Stimulated activated CD8-positive, alpha-beta memory T cell treated with anti-CD3 and anti-CD28 coated beads, Interleukin-4, amount 100 ng/mL, for 1 hour (primary cell): ENCODE measurements at places on chromosomes 3 and 15.

- peak; percentile 43 for DNase-seq
Measured at GRCh38 chr15:28123408-28124023, 24.4 kb upstream of the OCA2 start.

- no peak for DNase-seq
Measured at GRCh38 chr3:71203727-71204488, 379.6 kb downstream of the FOXP1 start.

DNA sequence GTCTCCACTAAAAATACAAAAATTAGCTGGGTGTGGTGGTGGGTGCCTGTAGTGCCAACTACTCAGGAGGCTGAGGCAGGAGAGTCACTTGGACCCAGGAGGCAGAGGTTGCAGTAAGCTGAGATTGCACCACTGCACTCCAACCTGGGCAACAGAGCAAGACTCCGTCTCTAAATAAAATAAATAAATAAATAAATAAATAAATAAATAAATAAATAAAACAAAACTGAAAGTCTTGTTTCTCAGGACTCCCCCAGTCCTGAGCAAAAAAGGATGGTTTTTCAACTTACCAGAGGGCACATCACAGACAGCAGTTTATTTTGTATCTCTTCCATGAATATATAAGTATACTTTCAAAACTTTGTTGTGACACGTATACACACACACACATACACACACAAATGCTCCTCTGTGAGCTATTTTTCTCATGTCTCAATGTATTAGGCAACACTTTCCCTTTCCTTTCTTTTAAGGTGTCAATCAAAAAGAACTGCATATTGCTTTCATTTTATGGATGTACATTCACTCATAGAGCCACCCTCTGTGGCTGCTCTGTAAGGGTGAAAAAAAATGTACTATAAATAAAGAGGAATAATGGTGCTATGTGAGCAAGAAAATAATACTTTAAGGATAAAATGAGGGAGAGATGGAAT lies 54.8 kb upstream of the MITF start:
- DNase-seq: no peak

GRCh38 chr15:88708655-88709054 lies 69.8 kb downstream of the ISG20 start:
- no peak for DNase-seq

- no peak for DNase-seq
Measured at GRCh38 chr15:33508703-33509102, 197.9 kb downstream of the RYR3 start.

DNA sequence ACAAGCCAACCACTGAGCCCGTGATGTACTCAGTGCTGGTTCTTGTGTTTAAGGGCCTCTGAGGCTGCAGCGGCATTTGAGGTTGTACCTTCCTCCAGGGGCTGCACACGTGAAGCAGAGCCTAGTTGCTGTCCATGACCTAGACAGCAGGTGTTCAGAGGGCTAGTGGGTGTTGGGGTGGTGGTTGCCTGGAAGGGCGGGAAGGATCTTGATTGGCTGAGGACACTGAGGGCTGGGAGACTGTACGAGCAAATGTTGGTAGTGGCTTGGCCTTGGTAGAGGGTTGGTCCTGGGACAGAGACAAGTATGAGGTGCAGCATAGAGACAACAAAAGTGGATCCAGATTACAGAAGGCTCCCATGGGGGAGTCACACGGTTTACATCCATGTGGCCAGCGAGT lies 17.0 kb upstream of the HES1 start:
- no peak for DNase-seq

GRCh38 chr3:189572249-189572648 lies 58.9 kb upstream of the TP63 start:
- DNase-seq: no peak

- no peak for DNase-seq
Measured at GRCh38 chr3:23221136-23221535, 18.0 kb downstream of the UBE2E2 start.

DNA sequence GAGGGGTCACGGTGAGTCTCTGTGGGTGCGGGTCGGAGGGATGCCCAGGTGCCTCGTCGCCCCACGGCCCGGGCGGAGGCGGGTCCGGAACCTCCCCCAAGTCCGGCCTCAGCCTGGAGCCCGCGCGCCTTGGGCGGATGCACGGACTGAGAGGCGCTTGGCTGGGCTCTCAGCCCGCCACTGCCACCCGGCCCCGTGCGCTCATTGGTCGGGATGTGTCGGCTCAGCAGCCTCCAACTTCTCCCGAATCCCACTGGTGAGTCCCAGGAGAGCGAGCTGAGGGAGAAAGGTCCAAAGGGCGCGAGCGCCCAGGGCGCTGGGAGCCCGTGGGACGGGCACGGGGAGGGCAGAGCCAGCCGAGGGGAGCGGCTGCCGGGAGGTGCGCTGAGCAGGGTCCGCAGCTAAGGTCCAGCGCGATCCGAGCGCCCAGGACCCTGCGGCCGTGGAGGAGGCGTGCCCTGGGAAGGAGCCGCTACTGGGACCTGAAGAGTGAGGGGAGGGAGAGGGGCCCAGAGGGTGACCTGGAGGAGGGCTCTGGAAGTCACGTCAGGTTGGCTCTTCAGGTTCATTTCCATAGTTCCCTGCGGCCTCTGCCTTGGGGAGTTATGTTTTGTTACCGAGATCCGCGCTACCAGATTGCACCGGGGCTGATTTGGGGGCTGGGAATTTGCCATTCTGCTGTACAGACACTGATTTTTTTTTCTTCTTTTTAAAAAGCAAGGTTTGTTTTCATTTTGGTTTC lies at the start of gene MME:
MME (plus strand) TSS at position 574 of the 742 bp plus-strand sequence. CDS start 3,849 bp downstream, outside the sequence.
- DNase-seq: no peak

GRCh38 chr3:79018265-79018664 lies 749.5 kb downstream of the ROBO1 start:
- DNase-seq: no peak

DNA sequence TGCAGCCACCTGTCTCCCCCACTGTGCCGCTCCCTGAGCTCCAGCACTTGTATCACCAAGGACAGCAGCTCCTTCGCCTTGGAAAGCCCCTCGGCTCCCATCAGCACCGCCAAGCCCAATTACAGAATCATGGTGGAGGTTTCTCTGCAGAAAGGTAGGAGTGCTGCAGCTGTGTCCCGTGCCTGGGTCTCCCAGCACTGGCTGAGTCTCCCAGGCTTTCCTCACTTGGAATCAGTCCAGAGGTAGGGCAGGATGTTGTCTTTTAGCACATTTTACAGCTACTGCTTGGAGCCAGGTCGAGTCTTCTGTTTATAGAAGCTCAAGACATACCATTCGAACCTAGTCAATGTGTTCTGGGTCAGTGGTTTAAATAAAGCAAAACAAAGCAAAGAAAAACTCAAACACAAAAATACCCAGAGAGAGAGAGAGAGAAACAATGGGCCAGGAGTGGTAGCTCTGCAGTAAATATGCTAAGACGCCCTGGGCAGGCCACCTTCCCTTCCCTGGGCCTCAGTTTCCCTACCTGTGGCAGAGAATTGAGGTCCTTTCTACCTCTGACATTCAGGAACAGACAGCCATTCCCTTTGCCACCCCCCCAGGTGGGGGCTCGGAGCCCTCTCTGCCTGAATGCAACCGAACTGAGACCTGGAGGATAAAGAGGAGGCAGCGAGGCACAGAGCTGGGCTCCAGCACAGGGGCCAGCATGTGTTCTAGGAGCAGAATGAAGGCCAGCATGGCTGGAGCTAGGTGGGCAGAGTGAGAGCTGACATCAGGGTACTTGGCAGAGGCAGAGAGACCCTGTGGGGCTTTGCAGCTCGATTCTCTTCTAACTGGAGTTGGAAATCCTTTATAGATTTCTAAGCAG lies 44.1 kb downstream of the STARD5 start:
- no peak for DNase-seq

DNA sequence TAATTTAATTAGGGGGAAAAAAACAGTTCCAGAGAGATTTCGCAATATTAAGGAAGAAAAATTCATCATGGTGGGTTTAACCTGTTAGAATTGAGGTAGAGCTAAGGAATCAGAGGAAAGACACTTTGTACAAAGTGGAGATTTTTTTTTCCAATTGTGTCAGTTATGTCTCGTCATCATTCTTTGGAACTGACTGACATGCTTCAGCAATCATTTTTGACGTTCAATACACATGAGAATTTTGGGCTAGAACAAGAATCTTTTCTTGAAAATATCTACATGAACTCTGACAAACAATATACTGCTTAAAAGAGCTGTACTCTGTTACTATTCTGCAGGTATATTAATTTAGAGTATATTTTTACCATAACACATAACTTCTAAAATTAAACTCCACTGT lies 878.6 kb downstream of the CADM2 start:
- no peak for DNase-seq

- no peak for DNase-seq
Measured at GRCh38 chr3:88168171-88168570, 18.4 kb downstream of the C3orf38 start.

GRCh38 chr15:56815247-56815646 lies 81.9 kb upstream of the ZNF280D start:
- DNase-seq: no peak

DNA sequence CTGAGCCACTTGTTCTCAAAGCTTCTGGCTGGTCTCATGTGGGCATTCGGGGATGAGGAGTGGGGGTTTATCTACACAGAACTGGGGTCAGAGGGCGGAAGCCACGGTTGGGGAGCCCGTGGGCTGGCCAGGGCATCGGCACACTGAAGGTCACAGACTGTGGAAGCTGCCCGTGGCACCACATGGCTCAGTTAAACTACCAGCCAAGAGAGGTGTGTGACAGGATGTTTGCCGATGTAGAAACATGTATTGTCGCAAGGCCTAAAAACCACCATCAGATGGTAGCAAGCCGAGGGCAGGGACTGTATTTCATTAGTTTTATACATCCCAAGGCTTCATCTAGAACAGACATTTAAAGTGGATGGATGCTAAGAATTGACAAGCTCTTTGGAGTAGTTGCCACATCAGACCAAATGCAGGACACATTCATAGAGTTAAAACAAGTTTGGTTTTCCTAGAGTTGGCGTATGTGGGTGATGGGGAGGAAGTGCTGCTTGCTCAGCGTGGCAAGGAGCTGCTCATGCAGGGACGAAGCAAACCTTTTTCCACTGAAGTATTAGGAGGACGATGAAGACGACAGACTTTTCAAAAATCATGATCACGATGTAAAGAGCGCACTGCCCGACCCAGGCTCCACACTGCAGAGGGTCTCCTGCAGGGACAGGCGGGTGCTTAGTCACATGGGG lies 9.6 kb upstream of the MUSTN1 start:
- no peak for DNase-seq

DNA sequence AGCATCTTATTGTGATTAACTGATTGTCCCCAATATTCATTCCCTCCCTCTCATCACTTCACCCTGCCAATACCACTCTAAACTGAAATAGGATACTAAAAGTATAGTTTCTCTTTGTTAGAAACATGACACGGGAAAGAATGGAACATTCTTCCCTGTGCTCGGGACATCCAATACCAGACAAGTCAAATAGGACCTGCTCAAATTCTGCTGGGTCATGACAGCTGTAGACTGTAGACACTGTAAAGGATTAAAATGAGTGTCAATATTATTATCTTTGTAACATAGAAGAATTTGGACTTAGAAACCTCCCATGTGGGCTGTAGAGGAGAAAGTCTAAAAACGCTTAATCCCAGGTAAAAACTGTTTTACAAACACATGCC lies 315.0 kb upstream of the NR2E3 start:
- DNase-seq: no peak

DNA sequence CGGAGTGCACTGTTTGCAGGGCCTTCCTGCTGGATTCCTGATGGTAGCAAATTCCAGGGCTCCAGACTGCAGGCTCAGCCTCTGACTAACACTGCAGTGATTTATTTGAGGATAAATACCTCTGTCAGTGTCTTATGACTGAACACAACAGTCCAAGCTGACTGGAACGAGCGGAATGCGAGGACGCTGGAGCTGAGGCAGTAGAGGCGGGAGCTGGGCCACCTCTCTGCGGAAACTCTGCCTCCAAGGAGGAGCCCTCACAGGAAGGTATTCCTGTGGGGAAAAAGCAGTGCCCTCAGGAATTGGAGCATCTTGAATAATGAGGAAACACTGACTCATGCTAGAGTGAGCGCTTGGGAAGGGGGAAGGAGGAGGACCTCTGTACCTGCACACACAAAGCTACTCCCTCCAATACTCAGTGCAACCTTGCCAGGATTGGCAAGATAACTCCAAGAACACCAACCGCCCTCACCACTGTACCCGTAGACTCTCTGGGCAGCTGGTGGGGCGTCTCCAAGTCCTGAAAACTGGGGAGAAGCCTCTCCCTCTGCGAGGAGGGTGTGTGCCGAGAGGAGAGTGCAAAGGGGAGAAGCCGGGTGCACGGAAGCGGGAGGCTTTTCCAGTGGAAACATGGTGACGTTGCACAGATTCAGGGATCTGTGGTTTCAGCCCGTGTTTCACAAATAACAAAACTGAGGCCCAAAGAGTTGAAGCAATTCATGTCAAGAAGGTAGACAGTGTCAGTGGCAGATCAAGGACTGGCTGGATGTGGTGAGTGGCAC lies 43.0 kb downstream of the VGLL4 start:
- no peak for DNase-seq

GRCh38 chr3:31004025-31004678 lies 109.7 kb upstream of the GADL1 start:
- no peak for DNase-seq

GRCh38 chr15:101043911-101044624 lies 124.9 kb downstream of the LRRK1 start:
- DNase-seq: no peak

DNA sequence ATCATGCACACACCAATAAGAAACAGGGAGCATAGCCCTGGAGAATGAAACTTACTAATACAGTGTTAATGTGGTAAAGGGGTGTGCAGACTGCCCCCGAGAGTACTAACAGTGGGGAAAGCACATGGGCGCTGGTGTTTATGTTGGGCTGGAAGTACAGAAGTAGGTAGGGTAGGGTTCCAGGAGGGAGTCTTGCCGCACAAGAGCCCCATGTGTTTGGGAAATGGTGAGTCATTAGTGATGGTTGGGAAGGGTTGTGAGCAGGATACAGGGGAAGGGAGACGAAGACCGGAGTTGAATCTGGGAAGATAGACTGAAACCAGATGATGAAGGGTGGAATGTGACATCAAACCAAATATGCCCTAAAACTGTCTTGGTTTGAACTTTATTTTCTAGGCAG lies 117.1 kb downstream of the THSD4 start:
- no peak for DNase-seq

DNA sequence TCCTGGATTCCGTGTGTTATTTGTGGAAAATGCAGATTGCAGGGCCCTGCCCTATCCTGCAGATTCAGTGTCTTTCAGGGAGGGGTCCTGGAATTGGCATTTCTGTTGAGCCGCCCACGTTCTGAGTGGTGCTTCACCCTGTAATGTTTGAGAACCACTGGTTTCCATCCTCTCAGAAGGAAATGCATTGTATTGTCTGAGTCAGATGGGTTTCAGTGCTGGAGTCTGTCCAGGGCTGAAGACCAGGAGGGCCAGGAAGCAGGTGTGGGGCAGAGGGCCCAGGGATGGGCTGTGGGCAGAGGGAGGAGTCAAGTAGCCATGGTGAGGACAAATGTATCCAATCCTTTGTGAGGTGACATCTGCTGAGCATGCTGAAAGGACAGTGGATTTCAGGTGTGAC lies 123.8 kb downstream of the SV2B start:
- DNase-seq: no peak

GRCh38 chr3:37700466-37701248 lies 161.0 kb upstream of the CTDSPL start:
- DNase-seq: no peak
